Natural killer cell (primary cell): ENCODE measurements at places on chromosomes 3 and 15. TPM values are rescaled to one million over a fixed set of nuclear protein-coding genes. Genes with fewer than 3 reads are reported as not detected.
A peak's percentile ranks its signal among the peaks of the same experiment; 100 is the strongest.

GRCh38 chr3:111465081-111465670, 76.8 kb upstream of the CD96 start:
- DNase-seq = no peak

Gene HDDC3
- total RNA-seq = 14.5 TPM

DNA sequence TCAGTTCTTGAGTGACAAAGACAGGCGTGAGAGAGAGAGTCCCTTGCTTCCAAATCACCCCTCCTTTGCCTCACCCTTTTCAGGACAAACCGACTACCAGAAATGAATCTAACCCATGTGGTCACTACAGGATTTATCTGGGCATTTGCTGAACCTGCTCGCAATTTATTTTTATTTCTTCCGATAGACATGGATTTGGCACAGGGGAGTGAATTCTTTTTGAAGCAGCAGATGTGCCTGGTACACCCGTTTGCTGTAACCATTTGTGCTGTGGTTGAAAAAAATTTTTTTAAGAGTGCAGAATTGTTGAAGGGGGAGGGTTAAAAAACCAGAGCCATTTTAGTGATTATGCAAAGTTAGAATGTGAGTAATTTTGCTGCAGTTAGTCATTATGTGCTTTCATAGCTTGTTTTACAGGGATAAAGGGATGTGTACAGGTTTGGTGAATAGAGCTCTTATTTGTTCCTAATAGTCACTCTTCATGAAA, 442.0 kb downstream of the LPP start:
- DNase-seq = no peak

Gene SHQ1
- 36.7 TPM for total RNA-seq

GRCh38 chr15:33234020-33234461, 39.5 kb upstream of the FMN1 start:
- DNase-seq = peak; percentile 37

DNA sequence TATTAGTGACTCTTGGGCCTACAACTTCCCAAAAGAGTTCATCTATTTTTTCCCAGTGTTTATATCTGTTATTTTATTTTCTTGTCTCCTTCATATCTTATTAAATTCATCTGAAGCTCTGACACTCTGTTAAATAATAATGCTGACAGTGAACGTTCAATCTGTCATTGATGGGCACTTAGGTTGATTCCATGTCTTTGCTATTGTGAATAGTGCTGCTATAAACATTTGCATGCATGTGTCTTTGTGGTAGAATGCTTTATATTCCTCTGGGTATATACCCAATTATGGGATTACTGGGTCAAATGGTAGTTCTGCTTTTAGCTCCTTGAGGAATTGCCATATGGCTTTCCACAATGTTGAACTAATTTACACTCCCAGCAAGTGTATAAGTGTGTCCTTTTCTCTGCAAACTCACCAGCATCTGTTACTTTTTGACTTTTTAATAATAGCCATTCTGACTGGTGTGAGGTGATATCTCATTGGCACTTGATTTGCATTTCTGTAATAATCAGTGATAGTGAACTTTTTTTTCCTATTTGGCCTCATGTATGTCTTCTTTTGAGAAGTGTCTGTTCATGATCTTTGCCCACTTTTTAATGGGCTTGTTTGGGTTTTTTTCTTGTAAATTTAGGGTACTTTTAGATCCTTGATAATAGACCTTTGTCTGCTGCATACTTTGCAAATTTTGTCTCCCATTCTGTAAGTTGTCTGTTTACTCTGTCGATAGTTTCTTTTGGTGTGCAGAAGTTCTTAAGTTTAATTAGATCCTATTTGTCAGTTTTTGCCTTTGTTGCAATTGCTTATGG, 122.5 kb downstream of the LEKR1 start:
- no peak for DNase-seq

Gene SH2D7
- total RNA-seq = not detected

- no peak for DNase-seq
Measured at GRCh38 chr15:60363087-60363549, 34.7 kb downstream of the ANXA2 start.

DNA sequence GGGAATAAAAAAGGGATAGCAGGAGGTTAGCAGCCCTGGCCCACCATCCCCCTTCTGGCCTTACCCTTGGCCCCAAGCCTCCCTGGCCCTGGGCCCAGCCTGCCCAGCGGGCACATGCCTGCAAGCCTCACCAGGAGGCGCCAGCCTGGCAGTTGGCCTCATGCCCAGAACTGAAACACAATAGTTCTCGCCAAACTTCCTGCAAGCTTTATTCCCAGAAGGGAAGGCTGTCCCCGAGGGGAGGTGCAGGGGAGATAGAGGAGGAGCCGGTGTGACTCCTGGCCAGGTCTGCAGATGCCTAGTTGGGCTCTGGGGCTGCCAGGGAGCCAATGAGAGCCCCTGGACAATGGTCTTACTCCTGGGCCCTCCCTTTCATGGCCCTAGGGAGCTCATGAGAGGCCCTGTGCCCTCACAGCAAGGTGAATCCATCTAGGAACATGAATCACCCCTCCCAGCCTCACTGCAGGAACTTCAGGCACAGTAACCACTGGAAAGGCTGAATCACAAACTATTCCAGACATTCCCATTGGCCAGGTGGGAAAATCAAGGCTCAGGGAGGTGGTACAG, 4.0 kb downstream of the CCDC33 start:
- DNase-seq = no peak

DNA sequence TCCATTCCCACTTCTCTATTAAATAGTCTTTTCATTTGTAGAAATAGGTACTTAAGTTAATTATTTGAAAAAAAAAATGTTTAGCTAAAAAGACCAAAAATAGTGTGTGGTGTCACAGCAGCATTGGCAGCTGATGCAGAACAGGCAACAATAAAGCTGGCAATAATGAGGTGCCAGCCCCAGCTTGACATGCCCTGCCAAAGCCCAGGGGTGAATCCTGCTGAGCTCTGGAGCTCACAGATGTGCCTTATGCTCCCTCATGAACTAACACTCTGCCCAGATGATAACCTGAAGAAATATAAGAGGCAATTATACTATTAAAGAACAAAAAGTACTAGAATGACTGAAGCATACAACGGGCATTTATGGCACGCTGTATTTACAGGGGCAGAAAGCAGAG, 63.8 kb downstream of the IGSF11 start:
- no peak for DNase-seq

Gene KLHL40
- total RNA-seq = not detected

DNA sequence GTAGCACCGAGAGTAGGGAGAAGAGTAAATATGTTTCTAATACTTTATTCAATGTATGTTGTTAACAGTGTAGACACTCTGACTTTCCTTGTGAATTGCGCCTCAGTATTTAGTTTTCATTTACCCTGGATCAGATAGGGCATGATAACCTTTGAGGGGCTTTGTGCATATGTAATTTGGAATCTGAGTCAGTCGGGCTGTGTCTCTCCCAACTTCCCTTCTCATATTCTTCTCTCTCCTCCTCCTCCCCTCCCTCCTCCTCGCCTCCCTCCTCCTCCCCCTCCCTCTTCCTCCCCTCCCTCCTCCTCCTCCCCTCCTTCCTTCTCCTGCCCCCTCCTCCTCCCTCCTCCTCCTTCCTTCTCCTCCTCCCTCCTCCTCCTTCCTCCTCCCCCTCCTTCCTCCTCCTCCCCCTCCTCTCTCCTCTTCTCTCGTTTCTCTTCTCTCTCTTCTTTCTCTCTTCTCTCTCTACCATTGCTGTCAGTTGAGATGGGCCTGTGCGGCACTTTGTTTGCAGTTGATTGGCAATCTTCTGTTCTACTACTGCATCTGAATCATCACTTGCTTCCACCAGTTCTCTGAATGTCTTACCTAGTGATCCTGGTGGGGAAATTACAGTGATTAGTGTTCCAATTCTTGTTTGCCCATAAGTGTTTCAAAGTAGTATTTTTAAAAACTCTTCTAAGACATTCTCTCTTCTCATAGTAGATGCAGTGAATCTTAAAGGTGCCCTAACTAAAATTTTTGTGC, 162.3 kb downstream of the PGPEP1L start:
- no peak for DNase-seq

DNA sequence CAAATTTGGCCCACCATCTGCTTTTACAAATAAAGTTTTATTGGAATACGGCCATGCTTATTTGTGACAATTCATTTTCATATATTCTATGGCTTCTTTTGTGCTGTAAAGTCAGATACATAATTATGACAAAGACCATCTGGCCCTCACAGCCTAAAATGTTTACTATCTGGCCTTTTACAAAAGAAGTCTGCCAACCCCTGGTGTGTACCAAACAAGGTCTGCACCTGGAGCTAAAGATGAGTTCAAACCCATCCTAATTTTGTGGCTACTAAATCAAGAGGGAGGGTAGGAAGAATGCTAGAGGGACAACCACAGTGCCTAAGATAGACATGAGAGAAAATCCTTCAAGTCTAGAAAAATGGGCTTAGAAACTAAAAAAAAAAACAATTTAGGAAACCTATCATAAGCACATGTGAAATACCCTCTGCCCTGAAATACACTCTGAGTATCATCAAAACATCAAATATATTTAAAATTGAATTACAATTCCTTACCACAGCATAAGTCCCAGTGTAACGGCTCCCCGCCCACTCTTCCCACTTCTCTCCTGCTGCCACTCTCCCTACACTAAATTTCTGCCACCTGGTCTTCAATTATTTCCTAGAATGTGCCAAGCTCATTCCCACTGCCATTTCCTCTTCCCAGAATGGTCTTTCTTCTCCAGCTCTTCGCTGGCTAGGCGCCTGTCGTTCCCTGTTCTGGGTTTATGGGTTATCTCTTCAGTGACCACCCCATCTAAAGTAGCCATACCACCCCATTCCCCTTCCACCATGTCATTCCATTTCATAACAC, 950.7 kb upstream of the CFAP20DC start:
- DNase-seq = no peak

DNA sequence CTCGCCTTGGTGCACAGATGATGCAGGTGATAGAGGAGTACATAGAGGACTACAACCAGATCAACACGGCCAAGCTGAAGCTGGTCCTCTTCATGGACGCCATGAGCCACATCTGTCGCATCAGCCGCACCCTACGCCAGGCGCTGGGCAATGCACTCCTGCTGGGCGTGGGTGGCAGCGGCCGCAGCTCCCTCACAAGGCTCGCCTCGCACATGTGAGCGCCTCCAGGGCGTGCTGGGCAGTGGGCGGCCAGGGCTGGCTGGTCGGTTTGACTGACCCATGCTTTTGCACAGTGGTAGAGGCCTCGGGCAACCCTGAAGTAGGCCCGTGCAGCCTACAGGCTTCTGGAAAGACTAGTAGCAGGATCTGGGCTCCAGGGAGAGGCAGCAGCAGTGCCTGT, 63.3 kb downstream of the SEMA3G start:
- no peak for DNase-seq

Gene GPR62
- not detected for total RNA-seq

DNA sequence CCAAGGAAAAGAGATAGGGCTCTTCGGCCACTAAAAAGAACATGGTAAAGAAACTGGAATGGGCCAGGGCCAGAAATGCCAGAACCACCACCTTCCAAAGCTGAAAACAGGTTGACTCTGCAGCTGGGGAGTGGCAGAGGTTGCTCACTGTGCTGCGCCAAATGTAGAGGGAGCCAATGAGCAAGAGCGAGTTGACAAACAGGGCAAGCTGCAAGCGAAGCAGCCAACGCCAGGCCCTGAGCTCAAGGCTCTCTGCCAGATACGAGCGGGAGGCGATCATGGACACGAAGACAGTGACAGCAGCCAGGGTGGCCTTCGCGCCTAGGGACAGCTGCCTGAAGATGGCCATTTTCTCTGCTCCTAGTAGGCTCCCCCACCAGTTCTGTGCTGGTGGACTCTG, 3.1 kb downstream of the GLB1 start:
- no peak for DNase-seq

Gene CCDC54
- total RNA-seq = not detected

- DNase-seq = no peak
Measured at GRCh38 chr3:42371776-42372175, 38.6 kb downstream of the LYZL4 start.

GRCh38 chr3:189404797-189405484, 226.2 kb upstream of the TP63 start:
- DNase-seq = no peak

- no peak for DNase-seq
Measured at GRCh38 chr3:128073185-128073725, 21.0 kb downstream of the SEC61A1 start.

DNA sequence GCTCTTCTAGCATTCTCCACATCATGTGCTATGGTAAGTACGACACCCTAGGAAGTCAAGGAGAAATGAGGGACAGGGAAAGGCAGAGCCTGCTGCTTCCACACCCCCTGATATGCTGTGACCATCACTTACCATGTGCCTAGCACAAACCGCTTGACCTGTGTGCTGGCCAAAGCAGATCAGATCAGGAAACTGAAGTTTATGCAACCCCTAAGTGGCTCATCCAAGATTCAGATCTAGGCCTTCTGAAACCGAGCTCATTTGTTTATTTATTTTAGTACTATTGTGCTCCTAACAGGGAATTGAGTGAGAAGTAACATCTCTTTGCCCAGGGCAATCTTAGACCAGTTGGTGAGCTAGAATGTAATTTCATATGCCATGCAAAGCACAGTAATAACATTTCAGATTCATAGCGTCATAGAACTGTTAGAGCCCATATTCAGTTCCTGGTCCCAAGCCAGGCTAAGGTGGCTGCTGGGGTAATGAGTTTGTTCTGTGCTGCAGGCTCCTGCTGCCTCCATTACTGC, at the start of gene RTP2:
TSS of gene RTP2 (minus strand) at position 51 of the 527 bp plus-strand sequence. CDS start 429 bp downstream, outside the sequence.
- DNase-seq = no peak

Gene THRB
- total RNA-seq = not detected

DNA sequence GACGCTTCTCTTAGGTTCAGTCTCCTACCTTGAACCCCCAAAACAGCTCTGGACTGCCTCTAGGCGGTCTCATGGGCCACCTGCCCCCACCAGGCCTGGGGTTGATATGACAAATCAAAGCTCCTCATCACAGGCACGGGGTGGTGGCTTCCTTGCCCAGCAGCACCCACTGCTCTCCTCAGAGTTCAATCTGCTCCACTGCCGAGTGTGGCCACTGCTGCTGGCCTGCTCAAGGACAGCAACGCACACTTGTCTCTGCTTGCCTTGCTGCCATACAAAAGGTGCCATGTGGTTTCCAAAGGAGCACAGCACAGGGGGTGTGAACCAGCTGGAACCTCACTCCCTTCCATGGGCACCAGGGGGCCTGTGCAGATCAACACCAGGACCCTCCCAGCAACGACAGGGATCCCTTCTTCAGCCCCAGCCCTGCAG, 10.2 kb downstream of the KBTBD13 start:
- no peak for DNase-seq

Gene PIERCE2
- total RNA-seq = 0.53 TPM

Gene OR4F6
- total RNA-seq = not detected

DNA sequence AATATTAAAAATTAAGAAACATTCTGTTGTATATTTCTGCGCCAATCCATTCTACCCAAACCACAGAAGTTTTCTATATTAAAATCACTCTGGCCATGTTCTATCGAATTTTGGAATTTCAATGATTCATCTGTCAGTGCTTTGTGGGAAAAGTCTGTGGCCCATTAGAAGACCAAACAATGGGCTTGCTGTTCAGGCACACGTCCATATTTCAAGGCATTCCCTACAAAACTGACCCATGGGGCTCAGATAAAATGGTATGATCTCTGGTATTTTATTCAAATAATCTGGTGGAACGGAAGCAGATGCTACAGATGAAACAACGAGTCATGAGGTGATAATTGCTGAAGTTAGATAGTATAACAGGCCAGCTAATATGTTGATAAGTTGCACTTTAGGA, 12.4 kb downstream of the NPHP3 start:
- DNase-seq = no peak
